COLO829 (cell line): ENCODE measurements at places on chromosomes 5 and 9.

DNA sequence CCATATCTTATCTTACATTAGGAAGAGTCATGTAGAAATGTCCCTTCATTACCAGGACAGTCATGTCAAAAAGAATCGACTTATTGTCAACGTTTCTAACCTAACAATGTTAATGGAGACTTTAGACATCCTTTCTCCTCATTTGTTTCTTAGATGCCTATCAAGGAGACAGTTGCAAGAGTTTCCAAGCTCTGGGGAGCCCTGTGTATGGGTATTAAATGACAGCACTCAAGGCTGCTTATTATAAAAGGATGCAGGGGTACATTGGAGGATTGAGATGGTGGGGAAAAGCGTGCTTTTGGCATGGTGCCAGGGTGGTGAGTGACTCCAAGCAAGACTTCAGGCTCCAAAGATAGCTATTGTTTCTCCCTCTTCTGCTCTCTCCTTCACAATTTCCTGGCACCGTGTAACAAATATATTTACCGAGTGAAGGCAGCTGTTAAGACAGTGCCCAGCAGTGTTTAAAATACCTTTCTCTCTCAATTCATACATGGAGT lies 461.3 kb upstream of the CLINT1 start:
- DNase-seq, result no peak

DNA sequence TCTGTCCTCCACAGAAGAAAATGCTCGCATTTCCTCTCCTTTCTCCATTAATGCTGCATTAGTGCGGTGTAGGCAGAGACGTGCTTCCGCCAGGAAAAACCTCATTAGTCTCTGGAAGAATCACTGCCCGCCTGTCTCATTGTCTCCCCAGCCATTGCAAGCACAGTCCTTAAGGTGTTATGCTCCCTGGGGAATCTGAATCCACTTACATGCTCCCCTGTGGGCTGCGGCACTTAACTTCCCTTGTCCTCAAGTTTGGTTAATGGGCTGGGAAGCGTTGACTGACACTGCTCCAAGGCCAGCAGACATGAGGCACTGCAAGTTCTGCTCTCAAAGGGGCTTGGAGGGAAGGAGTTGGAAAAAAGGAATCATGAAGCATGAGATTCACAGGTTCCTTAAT lies 41.6 kb downstream of the TARS1 start:
- DNase-seq, result no peak

GRCh38 chr9:118473521-118473920 lies 769.3 kb downstream of the TLR4 start:
- DNase-seq, result no peak

DNA sequence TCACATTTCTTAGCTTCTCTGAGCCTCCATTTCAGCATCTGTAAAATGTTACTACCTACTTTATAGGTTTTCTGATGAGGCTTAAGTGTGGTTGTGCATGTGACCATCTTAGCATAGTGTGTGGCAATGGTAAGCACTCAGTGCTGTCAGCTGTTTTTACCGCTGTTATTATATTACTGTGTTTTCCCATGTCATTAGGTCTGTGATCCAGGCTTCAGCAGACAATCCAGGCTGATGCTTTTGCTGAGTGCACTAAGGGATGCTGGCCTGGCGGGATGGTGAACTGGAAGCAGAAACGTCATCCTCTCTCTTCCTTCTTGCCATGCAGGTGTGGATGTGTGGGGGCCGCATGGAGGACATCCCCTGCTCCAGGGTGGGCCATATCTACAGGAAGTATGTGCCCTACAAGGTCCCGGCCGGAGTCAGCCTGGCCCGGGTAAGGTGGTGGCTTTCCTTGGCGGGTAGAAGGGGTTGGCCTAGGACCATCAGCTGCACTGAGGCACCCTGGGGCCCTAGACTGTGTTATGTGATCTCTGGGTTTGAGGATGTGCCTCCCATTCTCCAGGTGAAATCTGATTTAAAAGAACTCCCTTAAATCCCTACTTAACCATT lies 41.9 kb upstream of the SAP30L start:
- no peak for DNase-seq

GRCh38 chr5:149808264-149808982 lies 78.3 kb downstream of the PPARGC1B start:
- no peak for DNase-seq
